ENCODE measurements at places on chromosomes 16 and 17. TPM values are rescaled to one million over a fixed set of nuclear protein-coding genes. Genes with fewer than 3 reads are reported as not detected.

- DNase-seq: no peak
Measured at GRCh38 chr16:1124795-1125194, 28.1 kb upstream of the CACNA1H start.

GRCh38 chr17:71335212-71335611 lies 785.6 kb upstream of the SOX9 start:
- DNase-seq: no peak

Gene RASL10B
- polyA plus RNA-seq: 2.9 TPM

- DNase-seq: no peak
Measured at GRCh38 chr16:2779151-2779920, 2.3 kb upstream of the ELOB start.

DNA sequence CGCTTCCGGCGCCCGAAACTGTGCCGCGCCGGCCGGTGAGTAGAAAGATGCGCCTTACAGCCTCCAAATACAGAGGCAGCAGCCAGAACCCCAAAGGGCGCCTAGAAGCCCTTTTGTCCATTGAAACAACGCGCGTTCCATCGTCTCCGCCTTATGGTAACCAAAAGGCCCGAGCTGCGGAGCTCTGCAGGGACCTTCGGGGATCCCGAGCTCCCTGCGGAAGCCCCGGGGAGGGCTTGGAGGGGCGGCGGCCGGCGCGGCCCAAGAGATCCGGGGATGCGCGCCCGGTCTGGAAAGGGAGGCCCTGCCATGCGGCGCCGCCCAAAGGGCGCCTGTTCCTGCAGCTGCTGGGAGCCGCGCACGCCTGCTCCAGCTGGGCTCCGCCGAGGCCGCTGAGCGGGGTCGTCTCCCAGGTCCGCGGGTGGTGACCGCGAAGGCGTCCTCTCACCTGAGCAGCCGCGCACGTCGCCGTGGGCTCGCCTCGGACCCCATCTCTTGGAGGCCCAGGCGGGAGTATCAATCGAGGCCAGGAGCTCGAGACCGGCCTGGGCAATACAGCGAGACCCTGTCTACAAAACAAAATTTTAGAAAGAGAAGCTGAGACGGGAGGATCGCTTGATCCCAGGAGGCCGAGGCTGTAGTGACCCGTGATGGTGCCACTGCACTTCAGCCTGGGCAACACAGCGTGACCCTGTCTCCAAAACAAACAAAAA lies 742 bp upstream of the FBXO31 start:
- DNase-seq: no peak

GRCh38 chr17:42002792-42003301 lies 14.4 kb downstream of the DNAJC7 start:
- DNase-seq: peak; percentile 61

Gene FSCN2
- polyA plus RNA-seq: 1.5 TPM

GRCh38 chr17:34253139-34253525 lies 2.0 kb upstream of the CCL2 start:
- no peak for DNase-seq

DNA sequence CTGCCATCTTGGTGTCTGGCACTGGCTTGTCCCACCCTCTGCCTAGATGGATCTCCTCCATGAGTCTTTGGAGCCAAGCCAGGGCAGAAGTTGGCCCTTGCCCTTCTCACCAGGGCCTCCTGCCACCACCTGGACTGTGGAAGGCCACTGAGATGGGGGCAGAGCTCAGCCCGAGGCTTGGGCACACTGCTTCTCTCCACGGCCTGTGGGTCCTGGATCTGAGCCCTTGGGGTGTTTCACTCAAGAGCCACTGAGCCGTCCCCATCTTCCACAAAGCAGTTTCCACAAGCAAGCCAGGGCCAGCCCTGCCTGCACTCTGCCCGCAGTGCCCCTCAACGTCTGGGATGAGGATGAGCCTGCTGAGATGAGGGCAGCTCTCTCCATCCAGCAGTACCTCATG lies 16.7 kb upstream of the CD300A start:
- no peak for DNase-seq

Gene C16orf96
- 0.18 TPM for polyA plus RNA-seq
